ENCODE measurements at places on chromosomes 13 and 19. TPM values are rescaled to one million over a fixed set of nuclear protein-coding genes. Genes with fewer than 3 reads are reported as not detected.
A peak's percentile ranks its signal among the peaks of the same experiment; 100 is the strongest.

Gene INSR
- total RNA-seq, result 52.6 TPM

GRCh38 chr13:96229356-96229755, 139.4 kb downstream of the HS6ST3 start:
- no peaks in the 10 kb centered on the region for H3K27me3 ChIP-seq
- H3K4me3 ChIP-seq, result no peak overlapping the region
- H3K4me1 ChIP-seq, result no peaks in the 10 kb centered on the region
- no peak for DNase-seq

DNA sequence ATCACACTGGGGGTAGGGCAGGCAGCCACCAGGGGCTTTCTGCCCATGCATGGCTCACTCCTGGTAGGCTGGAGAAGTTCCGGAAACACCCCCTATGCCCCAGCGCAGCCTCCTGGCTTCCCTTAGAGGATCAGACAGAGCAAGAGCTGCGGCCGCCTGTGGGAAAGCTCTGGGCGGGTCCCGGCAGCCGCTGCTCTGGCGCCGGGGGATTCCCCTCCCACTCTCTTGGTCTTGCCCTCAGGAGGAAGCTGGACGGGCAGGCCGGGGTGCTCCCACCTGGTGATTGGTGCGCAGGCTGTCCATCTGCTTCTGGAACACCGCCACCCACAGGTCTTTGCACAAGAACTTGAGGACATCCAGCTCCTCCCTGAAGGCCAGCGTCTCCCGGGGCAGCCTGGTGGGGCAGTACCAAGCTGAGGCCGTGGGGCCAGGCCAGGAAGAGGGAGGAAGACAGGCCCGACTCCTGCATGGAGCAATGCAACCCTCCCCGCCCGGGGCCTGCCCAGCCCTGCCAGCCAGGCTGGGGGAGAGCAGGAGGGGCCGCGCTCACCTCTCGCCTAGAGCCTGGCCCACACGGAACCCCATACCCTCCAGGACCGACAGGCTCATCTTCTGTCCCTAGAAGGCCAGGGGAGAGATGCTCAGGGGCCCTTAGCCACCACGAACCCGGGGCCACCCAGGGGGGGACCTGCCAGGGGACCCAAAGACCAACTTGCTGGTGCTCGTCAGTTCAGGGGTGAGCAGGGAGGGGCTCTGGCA, 4.0 kb upstream of the NKPD1 start:
- H3K4me1 ChIP-seq, result peaks cover 22% of the 10 kb centered on the region
- H3K4me3 ChIP-seq, result no peak overlapping the region
- H3K27ac ChIP-seq, result no peak overlapping the region
- H3K36me3 ChIP-seq, result no peaks in the 10 kb centered on the region
- H3K27me3 ChIP-seq, result peaks cover 7% of the 10 kb centered on the region

- no peak for DNase-seq
- H3K36me3 ChIP-seq, result no peaks in the 10 kb centered on the region
- peaks cover 3% of the 10 kb centered on the region for H3K4me1 ChIP-seq
- no peaks in the 10 kb centered on the region for H3K27me3 ChIP-seq
- H3K27ac ChIP-seq, result no peak overlapping the region
- no peak overlapping the region for H3K4me3 ChIP-seq
Observed at GRCh38 chr19:33124207-33125098, 7.5 kb upstream of the WDR88 start.

- H3K36me3 ChIP-seq, result peaks cover 40% of the 10 kb centered on the region
- no peak for DNase-seq
- H3K4me1 ChIP-seq, result no peaks in the 10 kb centered on the region
- H3K4me3 ChIP-seq, result no peak overlapping the region
Observed at GRCh38 chr19:36363845-36364244, 15.2 kb downstream of the ZFP14 start.

- no peaks in the 10 kb centered on the region for H3K4me1 ChIP-seq
- no peaks in the 10 kb centered on the region for H3K27me3 ChIP-seq
- peak overlapping the region; percentile 23 for H3K27ac ChIP-seq
- H3K36me3 ChIP-seq, result peaks cover 27% of the 10 kb centered on the region
- DNase-seq, result no peak
Observed at GRCh38 chr13:49733181-49733951, 42.1 kb upstream of the EBPL start.

DNA sequence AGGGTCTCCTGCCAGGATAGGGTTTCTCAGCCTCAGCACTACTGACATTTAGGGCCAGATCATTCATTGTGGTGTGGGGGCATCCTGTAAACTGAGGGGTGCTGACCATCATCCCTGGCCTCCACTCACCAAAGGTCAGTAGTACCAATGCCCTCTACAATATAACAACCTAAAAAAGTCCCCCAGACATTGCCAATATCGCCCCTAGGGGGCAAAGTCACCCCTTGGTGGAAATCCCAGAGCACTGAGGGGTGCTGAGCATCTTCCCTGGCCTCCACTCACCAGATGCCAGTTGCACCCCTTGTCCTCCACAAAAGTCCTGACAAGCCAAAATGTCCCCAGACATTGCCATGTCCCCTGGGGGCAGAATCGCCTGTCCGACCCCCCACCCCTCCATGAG, 21.6 kb downstream of the CPAMD8 start:
- no peaks in the 10 kb centered on the region for H3K36me3 ChIP-seq
- H3K27me3 ChIP-seq, result no peaks in the 10 kb centered on the region
- DNase-seq, result no peak
- no peaks in the 10 kb centered on the region for H3K4me1 ChIP-seq

- peak; percentile 97 for DNase-seq
- peaks cover 17% of the 10 kb centered on the region for H3K4me1 ChIP-seq
- H3K27ac ChIP-seq, result no peak within 1 kb of the TSS
- peak within 1 kb of the TSS; percentile 38 for H3K4me3 ChIP-seq
Observed at GRCh38 chr13:91398413-91399188, at the start of gene GPC5. GPC5 (plus strand) TSS chr13:91398621.

- H3K36me3 ChIP-seq, result no peaks in the 10 kb centered on the region
- no peaks in the 10 kb centered on the region for H3K27me3 ChIP-seq
- no peak for DNase-seq
- no peak overlapping the region for H3K27ac ChIP-seq
Observed at GRCh38 chr13:36207672-36208071, 6.7 kb downstream of the SOHLH2 start.

- no peak for DNase-seq
- no peaks in the 10 kb centered on the region for H3K27me3 ChIP-seq
- no peaks in the 10 kb centered on the region for H3K4me1 ChIP-seq
- H3K27ac ChIP-seq, result no peak overlapping the region
Observed at GRCh38 chr13:79604752-79605151, 123.8 kb downstream of the NDFIP2 start.

DNA sequence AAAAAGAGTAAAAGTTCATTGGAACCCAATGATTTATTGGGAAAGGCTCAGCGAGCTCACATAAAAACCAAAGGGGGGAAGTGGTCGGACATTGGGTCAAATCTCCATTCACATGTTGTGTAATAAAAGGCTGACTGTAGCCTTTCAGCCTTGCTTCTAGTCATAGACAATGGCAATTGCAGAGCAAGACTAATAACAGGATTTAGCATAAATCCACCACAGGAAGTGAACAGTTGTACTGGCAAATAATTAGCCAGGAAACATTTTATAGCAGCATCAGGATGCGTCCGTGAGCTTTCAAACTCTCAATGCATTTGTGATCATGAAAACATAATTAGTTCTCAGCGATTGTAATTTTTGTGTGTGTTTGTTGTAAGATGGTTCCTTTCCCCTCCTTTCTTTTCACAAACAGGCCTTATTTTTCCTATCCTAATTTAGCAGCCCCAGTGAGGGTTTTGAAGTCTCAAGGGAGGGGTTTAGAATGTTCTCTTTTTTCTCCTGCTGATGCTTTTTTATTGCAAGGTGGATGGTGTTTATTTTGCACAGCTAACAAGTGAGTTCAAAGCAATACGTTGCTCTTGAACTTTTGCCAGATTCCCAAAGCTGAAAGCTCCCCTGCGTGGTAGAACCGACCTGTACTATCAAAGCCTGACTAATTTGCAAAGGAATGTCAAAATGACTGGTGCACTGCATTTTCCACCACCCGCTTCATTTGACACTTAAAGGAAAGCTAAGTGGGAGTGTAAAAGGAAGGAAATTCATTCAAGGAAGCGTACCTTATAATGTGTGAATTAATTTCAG, 105.6 kb downstream of the SPRY2 start:
- no peak overlapping the region for H3K4me3 ChIP-seq
- no peaks in the 10 kb centered on the region for H3K27me3 ChIP-seq
- no peak for DNase-seq
- peaks cover 14% of the 10 kb centered on the region for H3K4me1 ChIP-seq

Data from upper lobe of left lung (tissue), 6 donors.